T-helper 9 cell (primary cell): ENCODE measurements at places on chromosomes 12 and 14.
A peak's percentile ranks its signal among the peaks of the same experiment; 100 is the strongest.

- DNase-seq = peak; percentile 51
Observed at GRCh38 chr14:75561013-75561432, 17.4 kb upstream of the FLVCR2 start.

- DNase-seq = no peak
Observed at GRCh38 chr12:2039034-2039433, 13.8 kb upstream of the CACNA1C start.

GRCh38 chr12:55132816-55133215 is 6.6 kb downstream of the OR9K2 start:
- DNase-seq = no peak

- DNase-seq = no peak
Observed at GRCh38 chr12:111126331-111126730, 206.0 kb upstream of the MYL2 start.

DNA sequence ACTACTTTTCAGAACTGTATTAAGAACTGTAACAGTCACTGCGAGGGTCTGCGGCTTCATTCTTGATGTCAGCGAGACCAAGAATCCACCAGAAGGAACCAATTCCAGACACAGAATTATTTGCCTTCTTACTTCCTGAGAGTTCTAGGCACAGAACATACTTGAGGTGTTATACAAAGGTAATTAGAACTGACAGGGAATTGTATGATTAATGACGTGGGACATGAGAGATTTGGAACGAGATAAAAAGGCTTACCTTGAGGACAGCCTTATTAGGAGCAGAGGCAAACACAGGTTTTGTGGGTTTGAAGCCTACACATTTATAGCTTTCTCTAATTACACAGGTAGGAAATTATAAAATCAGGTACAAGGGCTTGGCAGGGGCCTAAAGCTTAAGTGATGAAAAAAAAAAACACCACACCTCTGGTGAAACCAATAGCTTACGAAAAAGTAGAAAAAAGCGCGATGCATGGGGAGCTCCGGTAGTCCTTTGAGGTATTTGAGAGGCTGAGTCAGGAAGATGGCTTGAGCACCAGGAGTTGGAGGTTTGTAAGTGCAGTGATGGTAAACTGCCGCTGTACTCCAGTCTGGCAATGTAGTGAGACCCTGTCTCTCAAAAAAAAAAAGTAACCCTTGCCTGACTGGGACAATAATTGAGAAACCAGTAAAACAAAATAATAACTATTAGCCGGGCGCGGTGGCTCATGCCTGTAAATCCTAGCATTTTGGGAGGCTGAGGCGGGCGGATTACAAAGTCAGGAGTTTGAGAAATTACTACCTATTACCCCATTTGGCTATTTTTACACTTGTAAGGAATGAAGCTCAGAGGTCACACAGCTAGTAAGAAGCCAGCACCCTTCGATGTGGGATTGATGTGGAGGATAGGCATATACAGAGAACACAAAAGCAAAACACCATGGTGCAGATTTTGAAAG is 795 bp upstream of the ACOT2 start:
- DNase-seq = no peak

DNA sequence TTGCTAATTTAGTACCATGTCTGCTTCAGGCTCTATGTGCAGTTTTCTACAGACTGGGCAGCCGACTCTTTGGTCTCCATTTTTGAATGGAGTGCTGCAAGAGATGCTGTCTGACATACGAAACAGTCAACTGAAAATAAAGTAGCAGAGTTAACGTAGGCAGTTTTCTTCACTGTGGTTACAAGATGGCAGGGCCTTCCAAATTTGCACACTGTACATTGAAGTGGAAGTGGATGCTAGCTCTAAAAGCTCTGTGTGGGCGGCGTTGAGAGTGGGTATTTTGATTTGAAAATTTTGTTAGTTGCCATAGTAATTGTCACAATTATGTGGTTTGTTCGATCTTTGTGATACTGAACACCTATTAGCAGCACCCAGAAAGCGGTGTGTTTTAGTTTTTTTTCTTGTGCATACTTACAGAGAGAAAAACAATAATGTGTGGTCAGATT is 154.9 kb upstream of the ATP2B1 start:
- DNase-seq = peak; percentile 48

DNA sequence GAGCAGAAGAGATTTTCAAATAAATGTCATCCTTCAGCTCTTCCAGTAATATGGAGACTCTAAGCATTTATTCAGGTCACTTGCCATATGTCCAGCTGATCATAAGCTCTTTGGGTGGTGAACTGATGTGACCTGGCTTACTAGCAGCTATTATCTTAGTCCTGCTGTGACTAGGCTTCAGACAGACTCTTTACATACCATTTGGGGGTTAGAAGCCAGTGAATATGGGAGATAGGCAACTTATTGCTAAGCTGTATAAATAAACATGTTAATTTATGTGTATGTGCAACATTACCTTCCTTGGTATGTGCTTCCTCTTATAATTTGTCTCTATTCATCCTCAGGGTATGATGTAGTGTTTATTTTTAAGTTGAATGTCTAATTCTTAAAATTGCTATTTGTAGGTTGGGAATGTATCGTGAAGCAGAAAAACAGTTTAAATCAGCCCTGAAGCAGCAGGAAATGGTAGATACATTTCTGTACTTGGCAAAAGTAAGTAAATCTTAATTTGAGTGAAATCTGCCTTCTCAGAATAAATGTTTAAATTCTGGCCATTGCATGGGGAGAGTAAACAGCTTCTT is 32.4 kb downstream of the TTC8 start:
- no peak for DNase-seq

GRCh38 chr12:91743704-91744321 is 401.8 kb downstream of the BTG1 start:
- DNase-seq = no peak

- DNase-seq = no peak
Observed at GRCh38 chr14:29681316-29681715, 246.3 kb downstream of the PRKD1 start.

GRCh38 chr12:107645630-107646333 is 39.8 kb upstream of the PWP1 start:
- no peak for DNase-seq

DNA sequence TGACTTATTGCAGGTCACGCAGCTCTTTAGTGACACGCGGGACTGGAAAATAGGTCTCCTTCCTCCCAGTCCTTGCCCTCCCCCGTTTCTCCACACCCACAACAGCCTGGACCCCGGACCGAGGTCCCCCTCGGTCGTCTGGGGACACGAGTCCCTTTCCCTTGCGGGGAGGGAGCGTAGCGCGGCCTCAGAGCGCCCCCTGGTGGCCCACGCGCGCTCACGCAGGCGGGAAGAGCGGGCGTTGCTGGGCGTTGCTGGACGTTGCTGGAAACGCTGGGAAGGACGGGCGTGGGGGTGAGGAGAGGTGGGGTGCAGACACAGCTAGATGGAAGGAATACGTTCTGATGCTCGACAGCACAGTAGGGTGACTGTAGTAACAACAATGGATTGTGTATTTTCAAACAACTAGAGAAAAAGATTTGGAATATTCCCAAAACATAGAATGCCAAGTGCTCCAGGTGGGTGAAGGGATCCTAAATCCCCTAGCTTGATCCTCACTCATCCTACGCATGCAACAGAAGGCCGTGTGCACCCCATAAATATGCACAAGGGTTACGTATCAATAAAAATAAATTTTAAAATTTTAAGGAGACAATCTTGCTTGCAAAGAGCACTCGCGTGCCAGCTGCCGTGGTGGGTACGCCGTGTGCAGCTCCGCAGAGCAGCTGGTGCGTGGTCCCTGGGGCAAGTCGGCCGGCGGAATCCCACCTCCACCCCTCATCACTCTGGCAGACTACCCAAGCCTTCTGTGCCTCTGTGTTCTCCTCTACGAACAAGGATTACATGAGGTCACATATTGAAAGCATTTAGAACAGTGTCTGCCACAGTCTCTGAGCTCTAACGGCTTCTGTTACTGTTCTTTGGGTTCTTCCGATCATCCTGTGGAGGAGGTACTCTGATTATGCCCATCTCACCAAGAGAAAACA is 87.4 kb downstream of the B4GALNT3 start:
- peak; percentile 69 for DNase-seq

DNA sequence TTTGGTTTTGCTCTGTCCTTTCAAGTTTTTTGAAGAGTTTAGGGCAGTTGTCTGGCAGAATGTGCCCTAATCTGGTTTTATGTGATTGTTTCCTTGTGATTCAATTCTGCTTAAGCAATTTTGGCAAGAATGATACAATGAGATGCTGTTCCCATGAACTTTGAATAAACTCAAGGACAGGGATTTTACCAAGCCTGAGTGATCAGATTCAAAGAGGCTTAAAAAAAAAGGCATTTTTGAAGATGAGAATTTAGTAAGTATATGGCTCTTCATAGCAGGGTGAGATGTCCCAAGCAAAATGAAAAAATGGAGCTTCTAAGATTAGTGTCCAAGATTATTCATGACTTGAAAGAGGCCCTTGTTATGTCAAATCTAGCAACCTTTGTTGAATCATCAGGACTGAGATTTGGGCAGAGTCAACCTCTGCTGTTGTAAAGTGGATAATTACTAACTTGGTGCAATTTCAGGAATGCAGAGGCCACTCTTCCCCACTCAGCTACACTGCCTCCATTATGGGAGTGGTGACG is 180.6 kb upstream of the NUDT4 start:
- DNase-seq = no peak

DNA sequence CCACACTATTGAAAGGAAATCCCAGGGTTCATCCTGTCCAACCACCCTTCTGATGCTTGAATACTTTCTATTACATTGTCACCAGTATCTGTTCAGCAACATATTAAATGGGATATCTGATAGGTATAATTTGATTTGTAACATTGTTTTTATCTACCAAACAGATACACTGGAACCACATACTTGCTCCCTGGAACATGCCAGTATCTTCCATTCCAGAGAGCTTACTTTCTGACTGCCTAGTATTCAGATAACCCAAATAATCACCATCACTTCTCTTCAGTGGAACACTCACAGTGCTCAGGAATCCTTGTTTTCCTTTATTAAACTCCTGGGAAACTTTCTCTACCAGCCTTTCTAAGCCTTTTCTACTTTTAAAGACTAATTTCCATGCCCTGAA is 19.3 kb downstream of the LRP6 start:
- no peak for DNase-seq

- no peak for DNase-seq
Observed at GRCh38 chr14:69002069-69002468, 23.0 kb upstream of the ACTN1 start.

DNA sequence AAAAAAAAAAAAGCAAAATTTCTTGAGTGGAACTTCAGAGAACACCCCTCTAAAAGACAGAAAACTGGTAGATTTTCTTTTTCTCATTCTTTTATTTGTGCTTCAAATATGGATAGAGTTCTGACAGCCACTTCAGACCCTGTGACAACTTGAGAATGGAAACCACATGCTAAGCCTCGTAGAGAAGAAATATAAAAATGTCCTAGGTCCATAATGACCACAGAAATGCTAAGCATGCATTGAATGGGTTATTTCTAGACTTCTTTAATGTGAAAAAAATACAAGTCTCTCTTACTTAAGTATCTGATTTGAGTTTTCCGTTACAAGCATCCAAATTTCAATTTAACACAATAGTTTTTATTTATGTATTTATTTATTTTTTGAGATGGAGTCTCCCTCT is 28.3 kb upstream of the DIO2 start:
- no peak for DNase-seq
